ENCODE measurements at places on chromosomes 13 and 19. TPM values are rescaled to one million over a fixed set of nuclear protein-coding genes. Genes with fewer than 3 reads are reported as not detected.

ZNF90 gene
- total RNA-seq: 0.19 TPM

ZNF471 gene
- total RNA-seq: 2.7 TPM

CABP5 gene
- total RNA-seq: not detected

DIRAS1 gene
- total RNA-seq: not detected

CBY2 gene
- not detected for total RNA-seq

IGFL1 gene
- total RNA-seq: not detected

RNF225 gene
- total RNA-seq: not detected
